ENCODE measurements at places on chromosomes 3 and 15.
A peak's percentile ranks its signal among the peaks of the same experiment; 100 is the strongest.

GRCh38 chr3:71752831-71753700 lies 589 bp upstream of the GPR27 start:
- no peak for DNase-seq

DNA sequence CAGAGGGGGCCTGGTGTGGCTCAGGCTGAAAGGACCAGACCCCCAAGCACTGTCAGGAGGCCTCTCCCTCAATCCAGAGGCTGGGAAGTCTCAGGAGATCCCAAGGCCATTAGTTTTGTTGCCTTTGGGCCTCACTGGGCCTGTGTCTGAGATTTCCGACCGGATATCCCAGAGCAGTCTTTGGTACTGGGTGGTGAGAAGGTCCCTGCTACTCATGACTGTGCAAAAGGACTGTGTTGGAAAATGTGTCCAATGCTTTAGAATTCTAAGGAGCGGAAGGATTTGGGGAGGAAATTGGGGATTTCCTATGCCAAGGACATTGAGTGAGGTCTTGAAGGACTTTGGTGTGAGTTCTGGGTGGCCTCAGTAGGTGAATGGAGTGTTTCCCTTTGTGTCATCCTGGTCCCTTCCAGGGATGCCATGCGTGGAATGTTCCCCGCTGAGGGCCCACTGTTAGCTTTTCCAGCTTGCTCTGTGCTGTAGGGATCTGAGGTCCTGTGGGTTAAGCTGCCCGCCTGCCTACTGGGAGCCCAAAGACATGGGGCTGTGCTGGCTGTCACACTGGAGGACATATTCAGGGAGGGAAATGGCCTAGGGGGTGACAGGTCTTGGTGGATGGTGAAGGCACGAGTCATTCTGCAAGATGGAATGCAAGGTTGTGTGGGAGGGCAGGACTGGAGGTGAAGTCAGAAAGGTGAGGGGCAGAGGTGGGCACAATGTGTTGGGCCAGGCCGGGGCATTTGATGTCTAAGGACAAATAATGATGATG lies 16.4 kb downstream of the SMAD6 start:
- no peak for DNase-seq

- peak; percentile 54 for DNase-seq
These were observed 110.5 kb upstream of the WNT5A start for GRCh38 chr3:55597641-55598040.

GRCh38 chr3:107307205-107307604 lies 70.0 kb upstream of the CCDC54 start:
- DNase-seq, result no peak

GRCh38 chr3:37103103-37103808 lies 71.1 kb downstream of the LRRFIP2 start:
- DNase-seq, result no peak

DNA sequence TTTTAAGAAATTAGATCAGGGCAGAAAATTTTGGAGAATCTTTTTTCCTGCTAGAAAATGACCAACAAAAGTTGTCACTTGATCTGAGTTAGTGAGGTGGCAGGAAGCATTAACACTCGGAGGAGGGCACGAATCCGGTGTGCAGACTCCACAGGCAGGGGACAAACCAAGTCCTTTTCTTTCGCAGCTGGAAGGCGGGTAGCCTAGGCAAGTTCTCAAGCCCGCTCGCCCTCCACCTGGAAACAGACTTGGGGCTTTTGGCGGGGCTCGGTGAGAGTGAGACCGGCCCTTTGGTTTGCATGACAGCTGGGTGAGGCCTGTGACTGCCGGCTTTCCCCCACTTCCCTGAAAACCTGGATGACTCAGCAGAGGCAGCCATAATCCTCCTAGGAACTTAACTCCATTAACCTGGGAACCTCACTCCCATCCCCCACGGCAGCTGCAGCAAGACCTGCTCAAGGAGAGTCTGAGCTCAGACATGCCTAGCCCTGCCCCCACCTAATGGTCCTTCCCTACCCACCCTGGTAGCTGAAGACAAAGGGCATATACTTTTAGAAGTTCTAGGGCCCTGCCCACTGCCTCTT lies 134.8 kb downstream of the MFSD1 start:
- peak; percentile 28 for DNase-seq

- DNase-seq, result no peak
These were observed 123.3 kb upstream of the NANOGP8 start for GRCh38 chr15:35208353-35208752.

DNA sequence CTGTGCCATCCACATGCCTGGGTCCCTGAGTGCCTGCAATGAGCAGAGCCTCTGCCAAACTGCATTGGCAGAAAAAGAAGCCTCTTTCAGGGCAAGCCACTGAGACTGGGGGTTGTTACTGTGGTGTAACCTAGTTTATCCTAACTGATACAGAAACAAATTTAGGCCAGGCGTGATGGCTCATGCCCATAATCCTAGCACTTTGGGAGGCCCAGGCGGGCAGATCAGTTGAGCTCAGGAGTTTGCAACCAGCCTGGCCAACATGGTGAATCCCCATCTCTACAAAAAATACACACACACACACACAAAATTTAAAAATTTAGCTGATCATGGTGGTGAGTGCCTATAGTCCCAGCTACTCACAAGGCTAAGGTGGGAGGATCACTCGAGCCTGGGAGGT lies 221.6 kb downstream of the TBC1D2B start:
- DNase-seq, result no peak

- DNase-seq, result no peak
These were observed 190.3 kb downstream of the MCTP2 start for GRCh38 chr15:94421706-94422105.

GRCh38 chr3:124685067-124685466 lies 45.2 kb upstream of the UMPS start:
- DNase-seq, result peak; percentile 43

GRCh38 chr3:111989061-111989678 lies 9.6 kb upstream of the TAGLN3 start:
- peak; percentile 75 for DNase-seq

- DNase-seq, result no peak
These were observed 48.0 kb upstream of the UBP1 start for GRCh38 chr3:33488246-33488645.

GRCh38 chr3:115007966-115008365 lies 139.1 kb downstream of the ZBTB20 start:
- DNase-seq, result no peak

GRCh38 chr3:152474585-152474984 lies 205.9 kb downstream of the MBNL1 start:
- peak; percentile 67 for DNase-seq

- DNase-seq, result no peak
These were observed 2.2 kb upstream of the HDAC11 start for GRCh38 chr3:13477943-13478342.

- DNase-seq, result no peak
These were observed 242.6 kb upstream of the RGMA start for GRCh38 chr15:93331545-93332167.

DNA sequence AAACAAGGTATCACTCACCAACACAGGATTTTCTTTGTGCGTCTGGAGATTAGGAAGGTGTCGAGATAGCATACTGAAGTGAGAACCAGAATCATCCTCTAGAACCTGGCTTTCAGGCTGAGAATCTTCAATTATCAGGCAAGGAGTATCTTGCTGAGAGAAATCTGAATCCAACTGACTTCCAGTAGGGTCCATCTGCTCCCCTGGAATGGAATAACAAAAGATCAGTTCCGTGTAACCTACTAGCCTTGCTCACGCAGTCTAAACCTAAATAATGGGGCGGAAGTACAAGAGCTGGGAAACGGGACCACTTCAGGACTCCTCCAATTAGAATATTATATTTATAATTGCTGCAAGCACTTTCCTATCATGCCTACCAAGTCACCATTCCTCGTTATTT lies 690 bp downstream of the TP53BP1 start:
- no peak for DNase-seq

GRCh38 chr15:82830427-82831173 lies 21.2 kb downstream of the WHAMM start:
- DNase-seq, result peak; percentile 32

- no peak for DNase-seq
These were observed 215.6 kb downstream of the PDCD6IP start for GRCh38 chr3:34013818-34014570.

DNA sequence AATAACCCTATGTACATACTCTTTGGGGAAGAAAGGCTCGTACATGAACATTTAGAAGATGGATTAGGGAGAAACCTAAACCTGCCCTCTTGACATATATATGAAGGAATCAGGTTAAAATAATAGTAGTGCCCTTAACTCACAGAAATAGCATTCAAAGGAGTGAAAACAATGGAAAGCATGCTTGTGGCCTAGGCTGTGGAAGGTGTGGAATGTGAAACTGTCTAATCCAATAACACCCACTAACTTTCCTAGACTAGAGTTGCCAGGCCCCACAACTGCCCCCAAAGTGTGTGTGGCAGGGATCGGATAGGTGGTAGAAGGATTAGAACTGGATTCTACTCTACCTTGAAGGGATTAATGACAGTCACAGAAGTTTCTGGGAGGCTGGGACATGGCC lies 317.4 kb upstream of the LRRFIP2 start:
- DNase-seq, result no peak

GRCh38 chr15:77019521-77020331 lies 24.8 kb downstream of the PSTPIP1 start:
- peak; percentile 17 for DNase-seq

DNA sequence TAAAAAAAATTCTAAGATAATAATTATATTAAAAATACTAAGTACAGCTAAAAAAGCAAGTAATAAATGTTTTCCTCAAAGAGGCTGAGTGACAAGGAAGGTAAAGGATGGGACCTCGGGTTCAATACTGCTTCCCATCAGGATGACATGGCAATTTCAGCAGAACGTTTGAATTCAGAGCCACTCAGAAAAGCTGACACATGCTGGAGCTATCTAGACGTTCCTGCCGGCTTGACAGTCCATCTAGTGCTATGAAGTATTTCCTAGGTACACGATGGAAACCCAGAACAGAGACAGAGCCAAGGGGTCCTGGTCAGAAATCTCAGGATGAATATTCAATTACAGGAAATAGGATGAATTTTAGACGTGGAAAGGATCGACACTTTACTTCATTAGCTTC lies 361.8 kb downstream of the FGF12 start:
- no peak for DNase-seq

- no peak for DNase-seq
These were observed 744.7 kb downstream of the TUSC7 start for GRCh38 chr3:117454254-117454653.

GRCh38 chr15:100596792-100597191 lies 5.2 kb downstream of the LINS1 start:
- peak; percentile 83 for DNase-seq

- DNase-seq, result no peak
These were observed 8.5 kb downstream of the AMOTL2 start for GRCh38 chr3:134365766-134366065.

DNA sequence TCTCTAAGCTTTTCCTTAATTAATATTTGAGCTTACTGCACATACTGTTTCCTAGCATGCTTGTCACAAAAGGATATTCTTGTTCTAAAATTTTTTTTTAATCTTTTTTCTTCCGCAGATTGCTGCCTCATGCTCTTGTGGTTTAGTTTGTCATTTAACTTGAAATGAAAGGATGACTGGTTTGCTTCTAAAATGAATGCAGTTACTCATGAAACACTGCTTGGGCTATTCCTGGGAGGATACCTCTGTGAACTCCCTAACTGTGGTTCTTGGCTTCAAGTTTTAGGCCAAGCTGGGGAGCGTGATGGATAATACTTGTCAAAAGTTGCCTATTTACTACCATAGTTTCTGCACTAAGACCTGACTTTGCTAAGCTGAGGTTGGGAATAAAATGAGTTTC lies 64.0 kb downstream of the USP13 start:
- no peak for DNase-seq

DNA sequence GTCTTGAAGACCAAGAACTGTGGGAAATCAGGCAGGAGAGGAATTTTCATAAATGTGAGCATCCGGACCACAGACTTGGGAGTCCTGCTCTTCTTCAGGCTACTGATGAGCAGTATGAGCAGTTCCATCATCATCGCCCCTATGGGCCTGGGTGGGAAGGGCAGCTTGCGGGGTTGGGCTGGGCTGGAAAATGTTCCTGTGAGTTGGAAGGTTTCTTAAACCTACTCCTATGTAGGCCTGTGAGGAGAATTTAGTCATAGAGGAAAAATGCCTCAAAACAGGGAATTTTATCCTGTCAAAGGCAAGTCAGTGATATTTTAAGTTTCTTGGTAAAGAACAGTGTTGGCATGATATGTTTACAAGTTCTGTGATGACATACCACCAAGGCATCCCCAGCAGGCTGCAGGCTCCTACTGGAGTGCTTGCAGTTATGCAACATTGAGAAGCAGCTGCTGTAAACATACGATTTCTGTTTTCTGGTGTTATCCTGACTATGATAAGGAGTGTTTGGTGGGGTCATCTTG lies 10.3 kb downstream of the MASP1 start:
- no peak for DNase-seq

DNA sequence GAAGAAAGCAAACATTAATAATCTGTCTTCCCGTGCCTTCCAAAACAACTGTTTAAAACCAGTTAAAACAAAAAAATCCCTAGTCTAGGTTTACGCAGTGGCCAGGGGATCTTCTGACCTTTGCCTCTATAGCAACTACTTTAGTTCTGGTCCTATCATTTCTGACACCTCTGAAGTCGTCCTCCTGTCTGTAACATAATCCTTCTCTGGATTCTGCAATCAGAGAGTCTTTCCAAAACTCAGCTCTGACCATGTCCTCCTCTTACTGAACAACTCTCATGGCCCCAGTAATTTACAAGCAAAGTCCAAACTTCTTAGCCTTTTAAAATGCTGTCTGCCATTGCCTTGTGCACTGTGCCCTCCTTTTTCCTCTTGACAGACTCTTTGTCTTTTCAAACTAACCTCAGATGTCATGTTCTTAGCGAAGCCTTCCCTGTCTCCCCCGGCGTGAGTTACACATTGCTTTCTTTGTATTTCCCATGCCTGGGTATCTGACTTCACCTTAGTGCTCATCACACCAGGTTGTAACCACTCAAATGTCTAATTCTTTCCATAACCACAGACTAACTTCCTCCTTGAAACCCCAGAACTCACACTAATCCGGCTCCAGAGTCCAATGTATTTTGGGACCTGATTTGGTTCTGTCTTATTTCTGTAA lies 105.2 kb upstream of the BNIP2 start:
- no peak for DNase-seq

DNA sequence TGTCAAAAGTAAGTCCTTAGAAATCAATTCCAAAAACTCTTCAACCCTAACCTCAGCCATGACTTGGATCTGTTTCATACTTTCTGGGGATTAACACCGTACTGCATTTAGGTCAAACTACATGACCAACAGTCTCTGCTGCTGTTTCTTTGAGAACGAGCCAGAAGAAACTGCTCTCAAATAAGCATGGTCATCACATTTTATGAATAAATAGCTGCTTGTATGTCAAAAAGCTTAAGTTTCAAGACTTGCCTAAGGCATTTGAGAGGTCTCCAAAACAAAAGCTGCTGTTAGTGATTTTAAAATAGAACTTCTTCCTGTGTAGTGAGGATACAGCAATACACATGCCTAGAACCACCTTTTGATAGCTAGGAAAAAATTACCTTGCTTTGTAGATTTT lies 166.3 kb upstream of the CHRM5 start:
- peak; percentile 8 for DNase-seq

GRCh38 chr3:66269411-66269810 lies 48.6 kb downstream of the SLC25A26 start:
- DNase-seq, result no peak

DNA sequence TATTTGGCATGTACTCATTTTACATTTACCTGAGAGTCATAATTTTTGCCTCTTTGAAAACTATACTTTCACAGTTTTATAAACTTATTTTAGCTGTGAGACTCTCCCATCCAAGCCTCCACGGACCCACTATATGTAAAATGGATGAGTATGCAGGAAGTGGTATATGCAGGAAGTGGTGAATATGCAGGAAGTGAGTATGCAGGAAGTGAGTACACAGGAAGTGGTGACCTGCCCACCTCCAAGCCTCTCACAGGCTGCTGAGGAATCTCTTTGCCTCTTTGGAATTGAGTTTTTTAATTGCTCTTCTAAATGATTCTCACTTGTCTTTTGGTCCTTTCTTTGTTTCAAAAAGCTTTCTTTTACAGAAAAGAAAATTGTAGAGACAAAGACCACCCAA lies 85.2 kb downstream of the KBTBD8 start:
- DNase-seq, result peak; percentile 64

Measured in bronchial epithelial cell (primary cell).